GM04503 (cell line): ENCODE measurements at places on chromosomes 7 and 10.

- DNase-seq = no peak
Measured at GRCh38 chr7:8084836-8085235, 116.2 kb downstream of the GLCCI1 start.

DNA sequence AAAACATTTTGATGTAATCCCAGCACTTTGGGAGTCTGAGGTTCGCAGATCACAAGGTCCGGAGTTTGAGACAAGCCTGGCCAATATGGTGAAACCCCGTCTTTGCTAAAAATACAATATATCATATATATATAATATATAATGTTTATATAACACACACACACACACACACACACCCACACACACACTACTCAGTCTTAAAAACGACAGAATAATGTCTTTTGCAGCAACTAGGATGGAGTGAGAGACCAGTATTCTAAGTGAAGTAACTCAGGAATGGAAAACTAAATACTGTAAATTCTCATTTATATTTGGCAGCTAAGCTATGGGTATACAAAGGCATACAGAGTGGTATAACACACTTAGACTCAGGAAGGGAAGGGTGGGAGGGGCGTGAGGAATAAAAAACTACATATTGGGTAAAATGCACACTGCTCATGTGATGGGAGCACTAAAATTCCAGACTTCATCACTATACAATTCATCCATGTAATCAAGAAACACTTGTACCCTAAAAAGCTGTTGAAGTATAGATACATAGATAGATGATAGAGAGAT lies 231.2 kb upstream of the SEMA3A start:
- DNase-seq = no peak

GRCh38 chr7:55964261-55965099 lies at the start of gene NIPSNAP2:
Gene NIPSNAP2 (plus strand): TSS chr7:55964585. CDS start chr7:55964610, 25 bp downstream.
- peak; percentile 15 for DNase-seq

- DNase-seq = no peak
Measured at GRCh38 chr10:10007957-10008356, 1009.7 kb upstream of the CELF2 start.

- no peak for DNase-seq
Measured at GRCh38 chr10:13420532-13421307, 72.6 kb upstream of the SEPHS1 start.

GRCh38 chr7:16084370-16084769 lies 337.0 kb downstream of the CRPPA start:
- no peak for DNase-seq

DNA sequence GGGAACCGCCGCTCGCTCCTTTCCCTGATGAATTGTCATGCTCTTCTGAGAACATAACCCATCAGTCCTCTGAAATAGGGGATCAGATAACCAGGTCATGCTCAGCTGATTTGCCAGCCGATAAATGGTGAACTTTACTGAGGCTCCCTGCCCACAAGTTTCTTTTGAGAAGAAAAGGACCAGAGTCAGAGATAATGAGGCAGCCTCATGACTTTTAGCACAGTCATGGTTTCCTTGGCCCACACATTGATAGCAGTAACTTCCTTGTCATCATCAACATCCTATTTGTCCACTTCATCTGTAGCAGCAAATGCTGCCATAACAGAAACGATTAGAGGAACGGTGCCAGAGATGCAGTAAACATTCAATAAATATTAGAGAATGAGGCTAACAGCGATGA lies 509.0 kb downstream of the GATA3 start:
- no peak for DNase-seq

DNA sequence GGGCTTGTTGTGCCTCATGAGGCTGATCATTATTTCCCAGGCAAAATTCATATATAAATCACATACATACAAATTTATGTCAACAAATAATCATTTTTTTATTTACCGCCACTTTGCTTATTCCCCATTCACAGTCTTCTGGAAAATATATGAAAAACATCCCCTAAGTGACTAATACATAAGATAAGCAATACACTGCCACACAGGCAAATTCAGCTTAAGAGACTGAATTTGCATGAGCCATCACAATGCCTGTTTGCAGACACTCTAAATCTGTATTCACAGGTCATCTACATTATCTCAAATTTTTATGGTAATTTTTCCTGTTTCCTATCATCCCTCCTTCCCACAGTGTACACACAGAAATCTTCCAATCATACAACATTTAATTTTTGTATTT lies 13.2 kb downstream of the OSBPL3 start:
- DNase-seq = no peak

- no peak for DNase-seq
Measured at GRCh38 chr10:11699550-11700097, 42.6 kb upstream of the ECHDC3 start.

DNA sequence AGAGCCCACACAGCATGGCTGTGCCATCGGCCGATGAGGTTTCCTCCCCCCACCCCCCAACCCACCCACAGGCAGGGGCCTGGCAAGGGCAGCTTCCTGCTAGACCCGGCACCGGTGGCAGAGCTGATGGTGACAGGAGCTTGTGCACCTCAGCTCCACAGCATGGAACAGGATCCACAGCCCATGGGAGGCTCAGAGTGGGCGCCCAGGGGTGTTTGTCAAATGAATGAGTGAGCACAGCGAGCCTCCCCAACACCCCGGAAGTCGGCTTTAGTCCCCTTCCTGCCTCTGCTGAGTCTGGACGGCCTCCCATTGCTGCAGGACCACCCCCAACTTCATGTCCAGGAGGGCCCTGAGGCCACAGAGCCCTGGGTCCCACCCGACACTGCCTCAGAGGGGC lies 68.9 kb downstream of the PDGFA start:
- no peak for DNase-seq

- DNase-seq = peak; percentile 47
Measured at GRCh38 chr10:35324196-35324595, 12.1 kb upstream of the CCNY start.

DNA sequence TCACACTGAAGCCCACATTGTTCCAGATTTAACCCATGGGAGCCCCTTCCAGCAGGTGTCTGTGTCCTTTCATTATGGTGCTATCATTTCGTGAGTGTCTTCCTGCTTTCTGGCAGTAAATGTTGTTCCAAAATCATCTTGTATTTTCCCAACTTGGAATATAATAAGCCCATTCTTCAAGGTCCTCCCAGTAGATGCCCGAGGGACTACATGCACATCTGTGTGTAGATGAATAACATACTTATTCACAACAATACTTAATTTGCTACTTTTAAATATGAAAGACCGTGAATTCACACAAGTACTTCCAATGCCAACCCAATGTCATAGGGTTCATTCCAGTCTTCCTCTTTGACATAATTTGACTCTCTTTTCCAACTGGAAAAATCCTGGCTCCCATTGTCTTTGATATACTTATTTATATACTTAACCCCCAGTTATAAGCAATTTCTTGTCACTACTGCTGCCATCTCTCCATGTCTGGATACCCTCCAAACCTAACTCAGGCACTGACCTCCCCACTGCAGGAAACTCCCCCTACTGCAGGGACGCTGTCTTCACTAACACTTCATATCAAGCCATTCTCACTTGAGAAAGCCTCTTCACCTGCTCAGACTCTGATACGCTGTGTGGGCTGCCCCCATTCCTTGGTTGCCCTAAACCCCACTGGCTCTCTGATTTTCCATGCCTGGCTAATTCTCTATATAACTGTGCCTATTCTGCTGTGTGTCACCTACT lies 1119.2 kb downstream of the CNTNAP2 start:
- no peak for DNase-seq

DNA sequence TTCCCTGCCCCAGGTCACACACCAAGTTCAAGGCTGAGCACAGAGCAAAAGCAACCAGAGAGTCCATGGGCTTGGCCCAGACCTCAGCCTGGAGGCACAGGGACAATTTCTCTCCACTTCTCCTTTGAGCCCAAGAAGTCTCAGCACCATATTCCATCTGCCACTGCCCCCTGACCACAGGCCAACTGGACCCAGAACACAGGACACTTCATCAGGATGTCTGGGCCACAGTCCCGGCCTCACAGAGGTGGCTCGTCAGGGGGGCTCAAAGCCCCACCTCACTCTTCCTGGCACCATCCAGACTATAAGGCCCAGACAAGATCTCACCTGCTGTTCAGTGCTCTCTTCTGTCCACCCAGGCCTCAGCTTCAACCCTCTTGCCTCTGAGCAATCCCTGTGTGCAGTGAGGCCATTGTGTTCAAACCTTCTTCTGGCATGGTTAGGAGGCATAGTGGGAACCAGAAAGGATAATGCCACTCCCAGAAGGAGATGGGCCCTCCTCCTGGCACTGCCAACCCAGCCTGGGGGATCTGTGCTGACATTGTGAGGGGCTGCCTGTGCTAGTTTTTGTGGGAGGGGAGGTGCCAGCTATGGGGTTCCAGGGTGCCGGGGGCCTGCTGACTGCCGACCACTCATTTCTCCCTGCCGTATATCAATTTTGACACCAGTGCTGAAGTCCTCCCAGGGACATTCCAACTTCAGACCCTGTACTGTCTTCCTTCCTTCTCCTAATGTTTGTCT lies 49.7 kb upstream of the ANTXRL start:
- DNase-seq = no peak

GRCh38 chr10:21849607-21850006 lies 153.9 kb downstream of the DNAJC1 start:
- no peak for DNase-seq

- no peak for DNase-seq
Measured at GRCh38 chr7:120718361-120718760, 139.6 kb downstream of the TSPAN12 start.

- no peak for DNase-seq
Measured at GRCh38 chr7:158391141-158391540, 196.5 kb downstream of the PTPRN2 start.

DNA sequence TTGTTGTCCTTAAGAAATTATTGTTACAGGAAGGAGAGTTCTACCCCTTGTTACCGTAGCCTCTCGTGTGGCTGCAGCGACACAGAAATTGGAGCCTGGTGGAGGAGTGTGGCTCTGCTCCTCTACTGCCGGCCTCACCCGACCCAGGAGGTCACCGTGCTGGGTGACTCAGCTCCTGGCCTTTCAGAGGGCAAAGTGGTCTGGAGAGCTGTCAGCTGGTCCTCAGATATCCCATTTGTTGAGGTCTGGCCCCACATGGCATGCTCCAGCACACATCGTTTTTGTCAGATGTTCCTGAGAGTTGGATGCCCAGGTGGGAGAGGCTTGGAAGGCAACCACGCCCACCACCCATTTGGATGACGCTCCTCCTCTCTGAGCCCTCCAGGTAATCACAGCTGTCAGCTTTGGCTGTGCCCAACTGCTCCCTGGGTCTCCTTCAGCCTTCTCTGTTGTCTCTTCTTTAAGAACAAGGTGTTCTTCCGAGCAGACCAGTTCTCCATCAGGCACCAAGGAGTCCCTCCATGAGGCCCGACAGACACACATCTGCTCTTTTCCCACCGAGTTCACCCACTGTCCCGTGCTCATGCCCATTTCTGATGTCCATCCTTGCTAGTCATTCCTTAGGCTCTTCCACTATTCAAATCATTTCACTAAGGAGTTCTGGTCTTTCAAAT lies 80.3 kb downstream of the RAMP3 start:
- DNase-seq = no peak
